ENCODE measurements at places on chromosomes 5 and 9.

DNA sequence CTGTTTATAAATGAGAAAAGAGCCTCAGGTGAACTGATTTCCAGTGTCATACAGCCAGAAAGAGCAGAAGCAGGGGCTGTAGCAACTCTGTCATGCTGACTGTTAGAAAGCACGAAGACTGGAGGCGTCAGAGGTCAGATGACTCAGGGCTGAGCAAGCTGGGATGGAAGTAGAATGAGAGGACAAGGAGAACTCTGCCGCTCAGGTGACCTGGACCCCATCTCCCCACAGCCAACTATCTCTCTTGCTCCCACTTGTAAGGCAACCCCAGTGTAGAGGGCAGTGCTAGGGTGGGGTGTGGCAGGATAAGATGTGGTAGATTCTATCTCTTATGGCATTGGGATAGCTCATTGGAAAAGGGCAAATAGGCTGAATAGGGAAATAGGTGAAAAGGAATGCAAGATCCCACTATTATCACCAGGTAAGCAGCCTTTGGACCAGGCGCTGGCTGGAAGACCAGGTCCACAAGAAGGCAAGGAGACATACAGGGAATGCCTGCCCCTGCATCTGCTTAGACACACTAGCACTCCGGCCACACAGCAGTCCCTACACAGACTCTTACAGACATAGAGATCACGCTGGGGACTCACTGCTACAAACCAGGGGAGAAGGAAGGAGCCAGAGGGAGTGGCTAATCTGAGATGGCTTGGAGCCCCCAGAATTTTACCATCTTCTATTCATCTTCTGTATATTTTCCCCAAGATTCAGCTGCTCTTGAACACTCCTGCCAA is 21.2 kb upstream of the LOX start:
- DNase-seq = peak; percentile 77

- peak; percentile 56 for DNase-seq
Measured at GRCh38 chr5:83577036-83577636, 105.6 kb downstream of the VCAN start.

DNA sequence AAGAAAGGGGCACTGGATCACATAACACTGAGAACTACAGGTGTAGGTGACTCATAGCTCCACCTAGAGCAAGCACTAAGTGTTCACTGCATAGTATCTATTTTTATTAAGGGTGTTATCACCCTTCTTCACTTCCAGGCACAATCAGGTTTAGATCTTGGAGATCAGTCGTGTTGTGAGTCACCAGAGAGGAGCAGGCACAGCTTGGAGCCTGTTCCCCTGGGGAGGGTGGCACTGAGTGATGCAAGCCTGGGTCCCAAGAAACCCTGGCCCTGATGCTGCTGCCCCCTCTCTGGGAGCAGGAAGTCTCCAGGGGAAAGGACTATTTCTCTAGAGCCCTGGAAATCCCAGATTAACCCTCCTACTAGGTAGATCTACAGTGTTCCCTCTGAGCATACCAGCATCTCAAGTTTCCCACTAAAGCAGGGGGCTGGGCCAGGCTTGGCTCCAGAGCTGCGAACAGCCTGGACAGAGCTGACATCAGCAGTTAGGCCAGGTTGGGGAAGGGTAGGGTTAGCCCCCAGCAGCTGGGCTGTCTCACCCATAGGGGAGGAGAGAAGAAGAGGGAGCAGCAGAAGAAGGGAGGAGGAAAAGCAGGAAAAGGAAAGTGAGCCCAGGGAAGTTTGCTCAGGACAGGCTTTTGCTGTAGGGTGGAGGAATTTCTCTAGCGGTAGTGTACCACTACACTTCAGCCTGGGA is 28.1 kb upstream of the SPINK4 start:
- peak; percentile 35 for DNase-seq

DNA sequence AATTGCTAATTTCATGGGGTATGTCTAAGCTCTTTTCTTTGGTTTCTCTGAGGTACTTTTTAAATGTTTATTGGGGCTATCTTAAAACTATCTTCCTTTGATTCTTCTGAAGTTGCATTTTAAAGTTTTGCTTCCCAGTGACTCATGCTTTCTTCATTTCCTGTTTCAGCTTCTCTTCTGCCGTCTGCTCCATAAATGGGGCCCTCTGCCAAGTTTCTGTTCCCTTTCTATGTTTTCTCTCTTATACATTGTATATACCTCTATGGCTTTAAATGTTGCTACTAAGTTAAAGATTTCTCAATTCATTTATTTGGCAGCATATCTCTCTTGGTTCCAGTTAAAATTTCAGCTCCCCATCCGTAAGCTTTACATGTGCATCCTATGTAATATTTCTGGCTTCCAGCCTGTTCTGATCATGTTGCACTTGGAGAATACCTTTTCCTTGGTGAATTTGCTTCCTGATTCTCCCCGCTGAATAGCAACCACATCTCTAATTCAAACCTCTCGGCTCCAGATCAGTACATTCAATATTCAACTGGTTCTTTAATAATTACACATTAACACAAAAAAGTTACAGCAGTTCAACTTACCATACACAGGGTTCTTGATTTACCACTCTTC is 125.3 kb downstream of the ST8SIA4 start:
- peak; percentile 89 for DNase-seq

GRCh38 chr5:26662806-26663360 is 375.5 kb downstream of the CDH9 start:
- DNase-seq = no peak

DNA sequence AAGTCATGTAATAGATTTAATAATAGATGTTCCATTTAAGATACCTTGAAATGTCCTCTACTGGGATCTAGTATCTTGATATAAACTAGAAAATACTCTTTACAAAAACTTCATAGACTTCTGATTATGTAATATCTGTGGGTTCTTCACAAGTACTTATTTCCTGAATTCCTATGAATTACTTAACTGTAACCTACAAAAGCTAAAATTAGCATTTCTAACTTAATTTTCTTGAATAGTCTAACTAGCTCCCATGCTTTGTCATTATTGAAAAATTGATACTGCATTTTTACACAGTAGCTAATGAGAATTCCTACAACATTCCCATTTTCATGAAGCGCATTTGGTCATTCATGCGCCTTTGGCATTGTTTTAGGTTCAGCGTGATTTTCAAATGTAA is 1828.2 kb downstream of the MAT2B start:
- peak; percentile 14 for DNase-seq

GRCh38 chr5:133147815-133148567 is 96.2 kb downstream of the HSPA4 start:
- no peak for DNase-seq

DNA sequence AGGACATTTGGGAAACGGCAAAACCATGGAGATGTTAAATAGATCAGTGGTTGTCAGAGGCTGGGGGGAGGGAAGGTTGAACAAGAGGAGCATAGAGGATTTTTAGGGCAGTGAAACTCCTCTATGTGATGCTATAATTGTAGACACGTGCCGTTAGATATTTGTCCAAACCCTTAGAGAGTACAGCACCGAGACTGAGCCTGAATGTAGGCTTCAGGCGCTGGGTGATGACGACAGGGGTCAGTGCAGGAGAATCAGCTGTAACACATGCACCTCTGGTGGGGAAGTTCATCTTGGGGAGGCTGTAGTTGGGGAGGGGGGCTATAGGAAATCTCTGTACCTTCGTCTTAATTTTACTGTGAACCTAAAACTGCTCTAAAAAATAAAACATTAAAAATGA is 22.2 kb upstream of the CLPTM1L start:
- DNase-seq = no peak

DNA sequence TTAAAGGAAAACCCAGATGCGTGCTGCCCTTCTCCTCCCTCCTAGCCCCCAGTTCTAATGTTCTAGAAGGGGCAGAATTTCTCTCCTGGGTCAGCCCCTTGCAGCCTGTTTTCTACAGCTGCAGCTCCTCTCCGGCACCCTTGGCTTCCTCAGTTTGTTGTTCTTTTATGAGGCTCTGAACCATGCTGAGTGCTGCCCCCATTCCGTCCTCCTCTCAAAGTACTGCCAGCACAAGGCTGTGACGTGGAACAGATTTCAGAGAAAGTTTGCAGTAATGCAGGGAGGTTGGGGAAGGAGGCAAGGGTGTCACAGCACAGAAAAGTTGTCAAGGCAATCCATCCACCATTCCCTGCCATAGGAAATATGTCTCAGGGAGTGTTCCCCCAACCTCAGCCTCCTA is 63.3 kb downstream of the RGS3 start:
- no peak for DNase-seq

GRCh38 chr9:22332202-22332601 is 114.4 kb upstream of the DMRTA1 start:
- no peak for DNase-seq

GRCh38 chr5:106640511-106640910 is 1030.2 kb downstream of the EFNA5 start:
- no peak for DNase-seq

GRCh38 chr9:8346296-8346695 is 546.7 kb upstream of the DMAC1 start:
- peak; percentile 82 for DNase-seq

DNA sequence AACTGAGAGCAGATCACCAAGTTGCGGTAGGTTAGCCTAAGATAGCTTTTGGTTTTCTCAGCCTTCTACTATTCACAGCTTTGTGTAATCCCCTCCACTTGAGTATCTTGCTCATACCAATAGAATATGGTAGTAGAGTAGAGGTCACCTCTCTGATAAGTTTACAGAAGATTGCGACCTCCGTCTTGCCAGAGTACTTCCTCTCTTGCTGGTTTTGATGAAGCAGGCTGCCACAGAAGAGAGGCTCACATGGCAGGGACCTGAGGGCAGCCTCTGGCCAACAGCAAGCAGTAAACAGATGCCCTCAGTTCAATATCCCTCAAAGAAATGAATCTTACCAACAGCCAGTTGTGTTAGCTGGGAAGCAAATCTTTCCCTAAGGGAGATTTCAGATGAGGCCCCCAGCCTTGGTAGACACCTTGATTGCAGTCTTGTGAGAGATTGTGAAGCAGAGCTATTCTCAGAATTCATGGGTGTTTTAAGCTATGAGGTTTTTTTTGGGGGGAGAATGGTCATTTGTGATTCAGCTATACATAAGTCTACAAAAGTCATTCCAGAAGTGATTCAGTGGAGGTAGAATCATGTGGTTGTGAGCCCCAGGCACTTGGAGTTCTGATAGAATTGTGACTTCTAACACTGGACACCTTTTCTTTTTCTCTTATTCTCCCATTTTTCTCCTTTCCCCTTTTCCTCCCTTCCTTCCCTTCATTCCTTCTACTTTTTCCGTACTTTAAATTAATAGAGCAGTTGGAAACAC is 22.7 kb upstream of the CDKN2B start:
- DNase-seq = no peak

- no peak for DNase-seq
Measured at GRCh38 chr5:178793151-178793550, 62.7 kb upstream of the ZNF354A start.

DNA sequence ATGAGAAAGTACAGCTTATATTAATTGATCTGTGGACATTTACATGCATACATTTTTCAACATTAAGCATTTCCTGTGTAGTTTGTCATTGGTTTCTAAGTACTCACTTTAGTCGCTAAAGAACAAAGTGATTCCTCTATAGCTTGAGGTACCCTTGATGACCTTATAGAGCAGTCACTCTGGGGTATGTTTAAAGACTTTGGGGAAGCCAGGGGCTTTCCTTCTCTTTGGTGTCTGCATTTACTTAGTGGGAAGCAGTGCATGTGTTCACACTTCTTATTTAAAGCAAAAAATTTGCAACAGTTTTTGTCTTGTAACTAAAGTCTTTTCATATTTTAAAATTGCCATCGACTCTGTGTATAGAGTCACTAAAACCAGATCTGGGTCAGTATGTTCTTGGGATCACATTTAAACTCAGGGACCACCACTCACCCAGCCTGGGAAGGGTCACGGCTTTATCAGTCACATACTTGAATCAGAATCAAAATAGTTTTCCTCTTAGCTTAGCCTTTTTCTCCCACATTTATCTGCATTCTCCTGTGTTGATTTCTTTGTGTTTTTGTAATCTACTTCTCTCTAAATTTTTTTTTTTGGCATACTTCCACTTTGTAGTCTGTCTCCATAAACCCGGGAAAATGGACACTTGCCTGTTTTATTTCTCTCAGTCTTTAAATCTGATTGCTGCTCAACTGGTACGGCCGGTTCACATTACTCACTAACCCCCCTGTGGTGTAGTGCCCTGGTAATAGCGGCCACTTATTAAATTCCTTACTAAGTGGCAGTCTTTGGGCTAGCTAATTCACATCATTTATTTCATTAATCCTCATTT is 143.9 kb upstream of the FBN2 start:
- DNase-seq = no peak

GRCh38 chr9:117926031-117926658 is 221.9 kb downstream of the TLR4 start:
- DNase-seq = no peak

- no peak for DNase-seq
Measured at GRCh38 chr5:4855880-4856279, 284.2 kb upstream of the ADAMTS16 start.

- DNase-seq = no peak
Measured at GRCh38 chr5:58085800-58086199, 374.1 kb downstream of the PLK2 start.

DNA sequence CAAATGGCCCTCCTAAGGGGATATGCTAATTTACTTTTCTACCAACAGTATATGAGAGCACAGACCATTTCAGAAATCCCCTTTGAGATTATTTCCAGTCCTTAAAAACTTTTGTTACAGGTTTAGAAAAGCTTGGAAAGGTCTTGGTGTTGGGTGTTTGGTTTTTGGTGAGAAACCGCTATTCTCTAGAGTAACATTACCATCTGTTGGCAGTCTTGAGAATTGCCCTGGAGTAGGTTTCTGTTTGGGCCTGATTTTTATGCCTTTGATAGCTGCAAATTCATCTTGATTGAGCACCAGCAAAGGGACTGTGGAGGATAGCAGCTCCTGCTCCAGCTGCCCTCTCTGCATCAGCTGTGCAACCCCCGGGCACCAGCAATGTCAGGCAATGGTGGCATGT is 8.0 kb downstream of the NUDT2 start:
- no peak for DNase-seq

- no peak for DNase-seq
Measured at GRCh38 chr9:111938427-111938800, 41.8 kb downstream of the UGCG start.

- peak; percentile 20 for DNase-seq
Measured at GRCh38 chr5:84285641-84286637, 98.7 kb downstream of the EDIL3 start.

DNA sequence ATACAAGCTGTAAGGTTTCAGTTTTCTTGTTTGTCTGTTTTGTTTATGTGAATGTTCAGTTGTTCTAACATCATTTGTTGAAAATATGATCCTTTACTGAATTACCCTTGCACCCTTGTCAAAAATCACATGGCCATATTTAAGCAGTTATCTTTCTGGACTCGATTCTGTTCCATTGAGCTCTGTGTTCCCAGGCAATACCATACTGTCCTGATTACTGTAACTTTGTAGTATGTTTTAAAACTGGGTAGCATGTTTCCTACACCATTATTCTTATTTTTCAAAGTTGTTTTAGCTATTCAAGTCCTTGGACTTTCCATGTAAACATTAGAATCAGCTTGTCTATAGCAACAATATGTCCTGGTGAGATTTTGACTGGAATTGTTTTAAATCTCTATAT is 66.7 kb upstream of the PRSS3 start:
- no peak for DNase-seq
